ENCODE measurements at places on chromosomes 1 and 21. TPM values are rescaled to one million over a fixed set of nuclear protein-coding genes. Genes with fewer than 3 reads are reported as not detected.

DNA sequence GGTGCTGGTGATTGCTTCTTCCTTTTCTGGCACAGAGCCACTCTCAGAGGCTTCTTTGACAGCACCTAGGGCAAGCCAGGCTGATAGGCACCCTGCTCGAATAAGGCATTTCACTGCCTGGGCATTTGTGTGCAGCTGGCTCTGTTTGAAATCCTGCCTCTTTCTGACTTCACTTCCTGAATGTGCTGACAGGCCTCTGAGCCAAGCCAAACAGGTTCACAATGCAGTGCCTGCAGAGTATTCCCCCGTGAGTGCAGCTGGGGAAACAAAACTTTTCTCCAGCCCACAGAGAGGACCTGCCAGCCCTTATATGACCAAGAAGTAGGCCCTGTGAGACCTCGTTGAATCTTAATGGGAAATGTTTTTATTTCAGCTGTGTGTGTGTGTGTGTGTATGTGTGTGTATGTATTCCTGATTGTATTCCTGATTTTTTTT lies 10.4 kb downstream of the JUN start:
- peak; percentile 80 for DNase-seq
- H3K4me3 ChIP-seq = no peak overlapping the region
- no peaks in the 10 kb centered on the region for H3K36me3 ChIP-seq
- no peaks in the 10 kb centered on the region for H3K27me3 ChIP-seq
- peaks cover 29% of the 10 kb centered on the region for H3K4me1 ChIP-seq
- H3K27ac ChIP-seq = peak overlapping the region; percentile 74

GRCh38 chr1:30783256-30783915 lies 25.8 kb upstream of the LAPTM5 start:
- H3K4me3 ChIP-seq = no peak overlapping the region
- DNase-seq = peak; percentile 78
- H3K4me1 ChIP-seq = no peaks in the 10 kb centered on the region
- H3K36me3 ChIP-seq = no peaks in the 10 kb centered on the region
- no peaks in the 10 kb centered on the region for H3K27me3 ChIP-seq
- H3K27ac ChIP-seq = no peak overlapping the region

DNA sequence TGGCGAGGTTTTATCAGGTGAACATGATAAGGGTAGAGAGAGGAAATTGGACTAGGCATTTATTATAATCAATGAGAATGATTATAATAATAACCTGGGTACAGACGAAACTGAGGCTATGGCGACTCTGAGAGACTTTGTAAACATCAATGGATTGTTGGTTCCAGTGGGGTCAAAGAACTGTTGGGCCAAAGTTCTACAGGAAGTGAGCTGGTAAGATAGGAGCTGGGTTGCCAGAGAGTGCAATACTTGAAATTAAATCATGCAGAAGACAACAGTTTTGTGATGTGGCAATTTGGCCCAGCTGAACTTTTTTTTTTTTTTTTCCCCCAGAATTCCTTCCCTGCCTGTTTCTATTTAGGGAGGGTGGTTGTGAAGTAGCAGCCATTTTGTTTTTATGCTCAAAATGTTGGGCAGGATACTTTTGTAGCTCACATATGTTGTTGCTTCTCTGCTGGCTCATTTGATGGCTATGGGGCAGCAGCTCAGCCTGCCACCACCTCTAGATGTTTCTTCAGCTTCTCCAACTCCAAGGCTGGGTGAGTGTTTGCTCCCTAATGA lies 286.5 kb upstream of the B3GALT2 start:
- H3K4me1 ChIP-seq = no peaks in the 10 kb centered on the region
- no peaks in the 10 kb centered on the region for H3K36me3 ChIP-seq
- no peak overlapping the region for H3K4me3 ChIP-seq
- no peaks in the 10 kb centered on the region for H3K27me3 ChIP-seq
- no peak overlapping the region for H3K27ac ChIP-seq

GRCh38 chr1:215830226-215830810 lies 263.2 kb downstream of the KCTD3 start:
- DNase-seq = no peak
- H3K4me1 ChIP-seq = no peaks in the 10 kb centered on the region

- DNase-seq = no peak
- no peak overlapping the region for H3K4me3 ChIP-seq
- no peaks in the 10 kb centered on the region for H3K27me3 ChIP-seq
- no peaks in the 10 kb centered on the region for H3K4me1 ChIP-seq
- no peak overlapping the region for H3K27ac ChIP-seq
Measured at GRCh38 chr1:3996846-3997705, 97.0 kb upstream of the C1orf174 start.

DNA sequence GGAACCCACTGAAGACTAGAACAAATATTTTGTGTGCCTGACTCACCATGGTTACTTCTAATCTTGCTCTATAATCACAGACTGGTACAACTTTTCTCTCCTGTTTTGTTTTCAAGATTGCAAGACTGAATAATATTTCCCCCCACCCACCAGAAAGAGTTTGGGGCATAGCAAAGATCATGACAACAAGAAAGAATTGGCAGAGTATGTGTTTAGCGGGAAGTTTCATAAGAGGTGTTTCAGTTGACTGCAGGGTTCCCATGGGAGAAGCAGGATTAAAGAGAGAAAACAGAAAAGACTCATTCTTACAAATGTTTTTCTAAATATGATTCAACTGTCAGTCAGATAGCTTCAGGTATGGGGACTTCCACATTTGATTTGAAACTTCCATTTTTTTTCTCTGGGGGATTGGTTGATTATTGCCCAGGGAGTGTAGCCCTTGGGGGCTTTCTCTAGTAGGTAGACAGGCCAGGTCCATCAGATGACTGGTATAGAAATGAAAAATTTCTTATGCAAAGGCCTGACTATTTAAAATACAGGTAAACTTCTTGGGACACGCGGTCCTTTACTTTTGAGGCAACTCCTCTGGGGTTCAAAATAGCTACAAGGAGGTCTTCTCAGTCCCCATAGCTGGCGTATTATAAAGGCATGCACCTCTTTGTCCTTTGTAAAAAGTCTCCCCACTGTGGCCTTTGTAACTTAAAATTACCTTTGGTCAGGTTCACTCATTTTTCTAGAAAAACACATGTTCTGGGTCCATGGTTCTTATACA lies 13.9 kb downstream of the OR14I1 start:
- H3K4me3 ChIP-seq = no peak overlapping the region
- H3K36me3 ChIP-seq = no peaks in the 10 kb centered on the region
- no peak overlapping the region for H3K27ac ChIP-seq
- DNase-seq = no peak
- no peaks in the 10 kb centered on the region for H3K27me3 ChIP-seq

DNA sequence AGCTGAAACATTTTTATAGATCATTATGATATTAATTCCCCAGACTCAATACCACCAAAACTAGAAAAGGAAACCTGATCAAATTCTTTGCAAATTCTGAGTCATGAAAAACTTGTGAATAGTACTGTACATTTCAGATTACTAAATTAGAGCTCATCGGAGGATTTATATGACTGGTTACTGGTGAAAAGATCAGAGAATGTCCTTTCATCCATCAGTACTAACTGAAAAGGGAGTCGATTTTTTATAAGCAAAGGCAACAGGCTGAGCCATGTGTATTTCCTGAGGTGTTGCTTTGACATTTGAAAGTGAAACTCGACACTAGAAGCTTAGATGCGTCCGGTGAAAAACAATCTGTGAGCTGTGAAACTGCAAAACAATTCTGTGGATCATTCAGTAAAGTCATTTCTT lies 155.7 kb downstream of the TNFSF18 start:
- no peaks in the 10 kb centered on the region for H3K27me3 ChIP-seq
- H3K4me3 ChIP-seq = no peak overlapping the region
- DNase-seq = no peak
- no peaks in the 10 kb centered on the region for H3K4me1 ChIP-seq
- no peaks in the 10 kb centered on the region for H3K36me3 ChIP-seq

Gene MCOLN3
- 1.2 TPM for polyA plus RNA-seq

DNA sequence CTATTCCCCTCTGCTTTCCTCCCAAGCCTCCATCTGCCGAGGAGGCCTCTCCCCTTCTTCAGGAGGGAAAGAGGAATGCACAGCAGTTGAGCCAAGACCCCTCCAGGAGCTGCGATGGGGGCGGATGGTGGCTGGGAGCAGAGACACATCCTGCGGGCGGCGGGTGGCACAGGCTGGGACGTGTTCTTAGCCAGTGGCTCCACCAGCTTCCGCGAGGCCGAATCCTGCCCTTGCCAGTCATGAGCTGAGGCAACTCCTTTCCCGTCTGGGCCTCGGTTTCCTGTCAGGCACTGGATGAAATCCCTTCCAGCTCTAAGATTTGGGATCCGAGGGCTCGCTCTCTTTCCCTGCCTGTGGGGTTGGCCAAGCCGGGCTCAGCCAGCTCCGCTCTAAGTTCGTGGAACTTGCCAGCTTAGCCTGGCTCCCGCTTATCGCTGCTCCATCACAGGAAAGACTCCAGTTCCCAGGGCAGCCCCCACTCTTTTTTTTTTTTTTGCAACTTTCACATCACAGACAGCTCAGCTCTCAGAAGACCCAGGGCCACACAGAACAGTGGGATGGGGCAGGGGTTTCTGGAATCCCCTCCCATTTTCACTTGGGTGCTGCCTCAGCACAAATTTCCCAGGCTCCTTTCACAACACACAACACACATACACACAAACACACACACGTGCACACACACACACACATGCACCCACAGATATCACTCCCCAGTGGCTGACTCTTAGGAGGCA lies 506 bp downstream of the MYOM3 start:
- peaks cover 12% of the 10 kb centered on the region for H3K4me1 ChIP-seq
- no peak overlapping the region for H3K27ac ChIP-seq
- DNase-seq = no peak
- H3K27me3 ChIP-seq = no peaks in the 10 kb centered on the region

Gene PAQR6
- polyA plus RNA-seq = 3.4 TPM

- no peak overlapping the region for H3K27ac ChIP-seq
- no peaks in the 10 kb centered on the region for H3K27me3 ChIP-seq
- H3K36me3 ChIP-seq = no peaks in the 10 kb centered on the region
- no peak for DNase-seq
Measured at GRCh38 chr1:208409176-208409575, 165.0 kb upstream of the PLXNA2 start.

DNA sequence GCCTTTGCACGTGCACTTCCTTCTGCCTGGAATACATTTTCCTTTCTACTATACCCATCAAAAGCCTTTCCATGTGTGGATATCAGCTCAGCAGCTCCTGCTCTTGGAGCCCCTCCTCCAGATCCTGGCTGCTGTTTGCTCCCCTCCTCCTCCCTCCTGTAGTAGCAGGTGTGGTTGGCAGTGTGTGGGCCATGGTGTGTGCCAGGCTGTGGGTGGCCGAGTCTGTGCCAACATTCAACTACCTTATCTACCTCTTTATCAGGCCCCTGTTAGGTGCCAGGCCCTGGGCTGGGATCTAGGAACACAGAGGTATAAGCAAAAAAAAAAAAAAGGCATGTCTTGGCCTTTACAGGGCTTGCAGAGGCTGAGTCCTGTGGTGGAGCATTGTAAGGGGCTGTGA lies 180.6 kb upstream of the JUN start:
- H3K27ac ChIP-seq = no peak overlapping the region
- no peak for DNase-seq
- no peak overlapping the region for H3K4me3 ChIP-seq
- H3K4me1 ChIP-seq = peaks cover 14% of the 10 kb centered on the region
- H3K27me3 ChIP-seq = no peaks in the 10 kb centered on the region

GRCh38 chr1:161192476-161193465 lies 6.1 kb downstream of the ADAMTS4 start:
- H3K36me3 ChIP-seq = no peaks in the 10 kb centered on the region
- peak; percentile 85 for DNase-seq
- peak overlapping the region; percentile 15 for H3K27ac ChIP-seq
- H3K4me1 ChIP-seq = peaks cover 38% of the 10 kb centered on the region
- no peak overlapping the region for H3K4me3 ChIP-seq

Gene SPATA46
- polyA plus RNA-seq = not detected

GRCh38 chr1:89484092-89485038 lies 40.3 kb upstream of the LRRC8B start:
- H3K27ac ChIP-seq = no peak overlapping the region
- no peaks in the 10 kb centered on the region for H3K4me1 ChIP-seq
- no peaks in the 10 kb centered on the region for H3K27me3 ChIP-seq
- H3K4me3 ChIP-seq = no peak overlapping the region

Gene SPRR2F
- polyA plus RNA-seq = not detected
